ENCODE measurements at places on chromosomes 11 and 22.

- no peak for DNase-seq
Observed at GRCh38 chr22:32830473-32830872, 29.0 kb downstream of the TIMP3 start.

DNA sequence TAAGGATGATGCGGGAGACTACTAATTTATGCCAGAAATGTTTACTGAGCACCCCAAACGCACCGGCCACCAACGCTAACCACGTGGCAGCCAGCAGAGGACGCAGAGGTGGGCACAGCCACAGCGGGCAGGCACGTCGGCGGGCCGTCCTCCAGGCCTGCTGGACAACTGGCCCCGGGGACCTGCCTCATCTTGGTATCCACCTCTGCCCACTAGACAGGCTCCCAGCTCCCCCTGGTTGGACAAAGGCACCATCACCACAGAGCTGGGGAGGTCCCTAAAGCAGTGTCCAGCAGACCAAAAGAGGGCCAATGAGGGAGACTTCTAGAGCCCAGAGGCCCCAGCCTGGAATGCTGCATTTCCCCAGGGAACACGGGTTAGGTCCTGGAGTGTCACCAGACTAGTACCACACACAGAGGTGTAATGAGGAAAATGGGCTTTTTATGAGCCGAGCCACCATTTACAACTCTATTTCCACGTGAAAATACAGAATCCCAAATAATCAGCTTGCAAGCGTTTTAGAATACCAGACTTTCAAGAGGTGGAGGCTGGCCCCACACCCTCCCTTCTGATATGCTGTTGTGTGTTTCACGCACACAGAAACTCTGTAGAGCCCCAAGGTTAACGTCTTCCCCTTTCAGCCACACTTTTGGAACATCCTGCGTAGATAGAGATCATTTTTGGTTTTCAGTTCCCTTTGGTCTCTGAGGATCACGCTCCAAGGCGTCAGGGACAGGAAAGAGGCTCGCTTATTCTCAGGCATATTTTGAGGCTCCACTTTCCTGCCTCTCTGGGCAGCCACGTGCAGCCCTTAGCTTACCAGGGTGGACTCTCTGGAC, 23.7 kb upstream of the BID start:
- DNase-seq: no peak

DNA sequence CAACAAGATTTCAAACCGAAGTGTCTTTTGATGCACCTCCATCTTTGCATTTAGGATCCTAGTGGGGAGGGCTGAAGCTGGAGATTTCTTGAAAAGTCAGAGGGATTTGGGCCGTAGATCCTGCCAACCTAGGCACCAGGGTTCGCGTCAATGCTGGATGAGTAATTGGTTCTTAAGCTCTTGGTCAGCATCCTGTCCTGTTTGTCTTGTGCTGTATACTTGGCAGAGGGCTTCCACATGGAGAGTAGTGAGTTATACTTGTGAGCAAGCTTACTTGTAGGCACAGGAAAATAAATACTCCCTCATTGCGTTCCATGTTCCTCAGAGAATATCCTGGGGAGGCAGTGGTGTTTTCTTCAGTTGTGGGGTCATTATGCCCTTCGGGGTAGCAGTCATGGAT, 12.6 kb downstream of the INSC start:
- DNase-seq: no peak

DNA sequence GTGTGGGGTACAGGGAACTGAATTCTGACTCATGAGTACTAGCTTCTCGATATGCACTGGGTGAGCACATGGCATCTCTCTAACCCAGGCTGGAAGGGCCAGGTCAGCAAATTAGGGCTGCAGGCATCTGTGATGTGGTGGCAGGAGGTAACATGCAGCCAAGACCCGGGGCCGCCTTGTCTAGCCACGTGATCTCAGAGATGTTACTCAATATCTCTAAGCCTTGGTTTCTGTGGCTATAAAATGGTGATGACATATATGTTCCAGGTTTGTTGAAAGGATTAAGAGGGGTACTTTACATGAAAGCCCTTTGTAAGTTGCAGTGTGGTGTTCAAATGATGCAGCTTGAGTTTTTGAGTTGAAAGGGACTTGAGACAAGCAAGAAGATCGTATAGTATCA, 3.2 kb downstream of the ST14 start:
- no peak for DNase-seq

- peak; percentile 91 for DNase-seq
Observed at GRCh38 chr11:1763796-1764661, at the start of gene CTSD. TSS of gene CTSD (minus strand) at chr11:1763927. CDS start at chr11:1763859, 68 bp downstream.

- no peak for DNase-seq
Observed at GRCh38 chr11:9943386-9944110, 279.7 kb downstream of the SWAP70 start.

DNA sequence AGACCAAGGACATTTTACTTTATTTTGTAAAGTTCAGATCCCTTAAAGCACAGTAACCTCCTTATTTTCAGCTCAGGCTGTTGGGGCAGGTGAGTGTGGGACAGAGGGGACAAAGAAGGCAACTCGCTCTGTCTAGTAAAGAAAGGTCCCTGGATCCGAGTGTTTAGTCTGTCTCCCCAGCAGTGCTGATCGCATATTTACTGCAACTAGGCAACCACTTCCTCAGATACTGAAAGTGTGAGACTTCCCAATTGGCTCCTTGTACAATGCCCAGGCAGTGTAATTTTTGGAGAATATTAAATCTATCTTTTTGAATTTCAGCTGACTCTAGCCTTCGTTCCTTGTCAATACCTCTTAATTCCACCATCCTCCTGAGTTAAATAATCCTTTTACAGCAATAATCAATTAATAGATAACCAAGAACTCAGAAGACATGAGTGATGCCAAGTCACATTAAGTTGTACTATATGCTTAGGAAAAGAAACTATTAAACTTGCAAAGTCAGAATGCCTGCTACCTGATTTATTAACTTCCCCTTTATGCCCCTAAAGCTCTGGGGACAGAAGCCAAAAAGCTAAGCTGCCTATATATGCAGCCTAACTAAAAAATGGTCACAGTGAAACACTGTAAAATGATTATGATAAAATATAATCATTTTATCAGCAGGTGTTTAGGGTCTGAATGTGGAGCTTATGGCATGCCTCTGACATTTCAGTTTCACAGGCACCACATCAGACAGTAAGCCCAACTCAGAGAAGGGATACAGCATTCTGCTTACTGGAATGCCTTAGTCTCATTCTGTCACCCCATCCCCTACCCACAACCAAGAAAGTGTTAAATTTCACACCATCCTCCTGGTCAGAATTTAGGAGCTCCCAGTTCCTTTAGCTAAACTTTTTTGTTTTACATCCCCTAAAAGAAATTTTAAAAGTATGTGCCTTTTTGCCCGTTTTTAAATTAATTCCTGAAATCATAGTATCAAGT, 138.7 kb downstream of the TRIM44 start:
- DNase-seq: no peak

DNA sequence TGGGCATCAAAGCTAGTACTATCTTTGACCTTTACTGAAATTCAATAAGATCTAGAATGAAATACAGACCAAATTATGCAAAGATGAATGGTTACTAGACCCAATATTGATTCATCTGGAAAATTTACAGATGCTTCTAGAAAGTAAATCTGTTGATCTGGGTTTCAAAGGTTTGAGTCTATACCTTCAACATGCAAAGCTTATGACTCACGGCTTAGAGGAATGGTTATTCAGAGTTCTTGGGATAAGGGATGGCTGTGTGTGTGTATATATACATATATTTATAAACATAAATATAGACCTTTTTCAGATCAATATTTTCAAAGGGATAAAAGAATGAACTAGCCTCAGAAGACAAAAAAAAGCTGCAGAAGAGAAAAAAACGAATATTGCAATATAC, 1.3 kb downstream of the SPTY2D1 start:
- no peak for DNase-seq

DNA sequence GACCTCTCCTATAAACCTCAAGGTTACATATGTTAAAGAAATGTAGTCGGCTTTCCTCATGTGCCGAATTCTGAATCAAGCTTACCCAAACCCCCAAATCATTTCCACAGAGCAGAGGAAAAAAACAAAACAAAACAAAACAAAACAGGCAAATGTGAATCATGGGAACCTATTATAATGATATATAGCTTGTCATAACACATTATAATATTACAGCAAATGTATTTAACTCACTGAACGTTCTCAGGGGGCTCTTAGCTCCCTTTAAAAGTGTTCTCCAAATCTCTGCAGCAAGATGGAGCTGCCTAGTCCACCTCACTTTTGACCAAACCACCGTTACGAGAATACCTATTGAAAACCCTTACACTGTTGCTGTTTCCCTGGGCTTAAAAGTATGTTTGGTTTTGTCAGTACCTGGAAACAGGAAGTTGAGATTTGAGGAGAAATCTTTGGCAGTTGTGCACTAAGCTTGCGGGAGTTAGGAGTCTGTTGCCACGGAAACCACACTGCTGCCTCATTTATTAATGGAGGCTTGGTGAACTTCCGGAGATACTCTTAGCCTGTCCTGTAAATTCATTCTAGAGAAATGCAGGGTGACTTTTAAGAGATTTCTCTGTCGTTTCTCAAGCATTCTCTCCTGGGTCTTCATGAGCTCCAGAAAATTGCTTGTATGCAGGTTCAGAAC, 167.0 kb upstream of the RASSF10 start:
- no peak for DNase-seq

GRCh38 chr11:79940974-79941735, 500.3 kb upstream of the TENM4 start:
- no peak for DNase-seq

- no peak for DNase-seq
Observed at GRCh38 chr11:128727796-128728431, 34.0 kb downstream of the FLI1 start.

- no peak for DNase-seq
Observed at GRCh38 chr11:47946682-47947559, 33.4 kb upstream of the PTPRJ start.

GRCh38 chr11:114774599-114775361, 96.5 kb downstream of the NXPE2 start:
- peak; percentile 15 for DNase-seq

- peak; percentile 83 for DNase-seq
Observed at GRCh38 chr22:19730655-19731360, 7.5 kb downstream of the GP1BB start.

- DNase-seq: no peak
Observed at GRCh38 chr22:40181323-40181722, 3.6 kb downstream of the TNRC6B start.

- DNase-seq: no peak
Observed at GRCh38 chr11:94741022-94741679, 27.0 kb upstream of the AMOTL1 start.

- no peak for DNase-seq
Observed at GRCh38 chr11:1654388-1655167, 25.0 kb downstream of the KRTAP5-5 start.

DNA sequence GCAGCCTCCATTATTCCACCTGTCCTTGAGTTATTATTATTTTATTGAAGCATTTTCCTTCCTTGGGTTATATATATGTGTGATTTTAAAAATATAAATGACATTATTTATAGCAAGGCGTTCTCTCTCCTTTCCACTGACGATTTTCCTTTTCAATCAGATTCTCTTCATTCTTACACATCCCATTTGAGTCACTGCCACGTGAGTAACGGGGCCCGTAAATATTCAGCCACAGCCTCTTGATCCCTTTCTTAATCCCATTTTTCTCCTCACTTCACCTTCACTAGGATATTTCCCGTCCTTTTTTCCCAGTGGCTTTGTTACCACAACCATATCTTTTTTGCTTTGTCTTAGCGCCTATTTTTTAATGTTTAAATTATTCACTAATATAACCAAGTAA, 396.2 kb downstream of the NTM start:
- DNase-seq: no peak

- DNase-seq: no peak
Observed at GRCh38 chr11:64607381-64607985, 16.5 kb downstream of the SLC22A12 start.

GRCh38 chr11:12784445-12784844, 110.2 kb downstream of the TEAD1 start:
- no peak for DNase-seq

GRCh38 chr22:19876314-19876940, 21.8 kb upstream of the GNB1L start:
- no peak for DNase-seq

GRCh38 chr11:122816761-122817520, 21.4 kb upstream of the CRTAM start:
- no peak for DNase-seq

- DNase-seq: no peak
Observed at GRCh38 chr11:118054712-118055640, 21.9 kb upstream of the TMPRSS4 start.

- no peak for DNase-seq
Observed at GRCh38 chr11:86818462-86819192, 18.3 kb downstream of the PRSS23 start.

- no peak for DNase-seq
Observed at GRCh38 chr22:46004105-46004866, 27.3 kb upstream of the WNT7B start.

DNA sequence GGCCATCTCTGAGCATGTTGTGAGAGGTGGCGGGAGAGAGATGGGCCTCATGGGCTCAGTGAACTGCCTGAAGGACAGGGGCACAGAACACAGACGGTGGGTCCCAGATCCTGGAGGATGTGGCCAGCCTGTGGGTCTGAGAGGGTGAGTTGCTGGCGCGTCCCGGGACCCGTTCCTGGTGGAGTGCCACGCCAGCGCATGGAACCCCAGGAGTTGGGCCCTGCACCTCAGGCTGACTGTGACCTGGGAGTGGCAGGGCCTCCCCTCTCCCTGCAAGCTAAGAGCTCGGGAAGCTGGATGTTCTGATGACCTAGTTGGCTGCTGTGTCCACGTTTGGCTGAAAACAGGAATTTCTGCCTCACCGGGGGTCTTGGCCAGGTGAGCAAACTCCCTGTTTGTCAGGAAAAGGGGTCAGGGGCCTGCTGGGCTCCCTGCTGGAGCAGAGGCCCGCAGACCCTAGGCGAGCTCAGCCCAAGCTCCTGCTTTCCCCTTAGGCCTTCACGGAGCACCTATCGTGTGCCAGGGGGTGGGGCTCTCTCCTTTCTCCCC, 15.0 kb downstream of the LRRC32 start:
- DNase-seq: no peak

GRCh38 chr11:133082453-133082781, 449.9 kb downstream of the OPCML start:
- DNase-seq: no peak

- DNase-seq: no peak
Observed at GRCh38 chr22:45880716-45881523, 96.0 kb downstream of the WNT7B start.

DNA sequence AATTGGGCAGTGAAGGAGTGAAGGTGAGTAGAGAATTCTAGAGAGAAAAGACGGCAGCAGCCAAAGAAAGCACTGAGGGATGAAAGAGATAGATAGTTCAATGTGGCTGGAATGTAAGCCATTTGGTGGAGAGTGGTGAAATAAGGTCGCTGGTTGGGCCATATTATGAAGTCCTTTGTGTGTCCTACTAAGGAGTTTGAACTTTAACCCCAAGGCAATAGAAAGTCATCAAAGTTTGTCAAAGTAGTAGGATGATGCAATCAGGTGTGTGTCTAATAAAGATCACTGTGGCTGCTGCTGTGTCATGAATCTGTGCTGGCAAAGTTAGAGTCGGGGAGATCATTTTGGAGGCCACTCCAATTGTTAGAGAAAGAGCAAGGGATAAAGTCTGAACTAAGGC, 18.7 kb downstream of the RNF121 start:
- no peak for DNase-seq

GRCh38 chr11:134020598-134020997, 48.3 kb upstream of the JAM3 start:
- DNase-seq: no peak

- DNase-seq: no peak
Observed at GRCh38 chr11:65636108-65637031, 1.5 kb upstream of the SIPA1 start.

- no peak for DNase-seq
Observed at GRCh38 chr11:33582636-33583325, 117.8 kb downstream of the C11orf91 start.

All from stimulated activated CD4-positive, alpha-beta T cell treated with anti-CD3 and anti-CD28 coated beads, Interleukin-2, amount 100 ng/mL, for 48 hours (primary cell).